ENCODE measurements at places on chromosomes 11 and 22.

- peak; percentile 95 for DNase-seq
These were observed 20.3 kb upstream of the SLN start for GRCh38 chr11:107731941-107732688.

GRCh38 chr22:44479662-44480061 lies 18.4 kb downstream of the RTL6 start:
- peak; percentile 45 for DNase-seq

- DNase-seq = no peak
These were observed 59.1 kb upstream of the ARFGAP3 start for GRCh38 chr22:42915980-42916765.

DNA sequence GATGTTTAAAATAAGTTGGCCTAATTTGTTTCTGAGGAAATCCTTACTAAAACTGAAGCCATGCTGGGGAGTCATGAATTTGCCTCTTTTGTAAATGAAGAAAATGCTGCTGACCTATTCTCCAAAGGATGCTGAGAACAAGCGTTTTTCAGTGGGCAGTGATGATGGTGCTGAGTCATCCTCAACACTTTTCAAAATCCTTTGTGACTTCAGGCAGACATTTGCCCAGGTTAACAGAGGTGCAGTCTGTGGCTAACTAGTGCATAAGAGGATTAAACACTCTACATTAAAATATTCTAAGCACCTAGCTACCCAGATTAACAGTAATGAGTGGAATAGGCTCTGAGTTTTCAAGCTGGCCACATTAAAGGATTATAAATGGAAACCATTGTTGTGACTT lies 509.0 kb downstream of the DLG2 start:
- DNase-seq = peak; percentile 81

DNA sequence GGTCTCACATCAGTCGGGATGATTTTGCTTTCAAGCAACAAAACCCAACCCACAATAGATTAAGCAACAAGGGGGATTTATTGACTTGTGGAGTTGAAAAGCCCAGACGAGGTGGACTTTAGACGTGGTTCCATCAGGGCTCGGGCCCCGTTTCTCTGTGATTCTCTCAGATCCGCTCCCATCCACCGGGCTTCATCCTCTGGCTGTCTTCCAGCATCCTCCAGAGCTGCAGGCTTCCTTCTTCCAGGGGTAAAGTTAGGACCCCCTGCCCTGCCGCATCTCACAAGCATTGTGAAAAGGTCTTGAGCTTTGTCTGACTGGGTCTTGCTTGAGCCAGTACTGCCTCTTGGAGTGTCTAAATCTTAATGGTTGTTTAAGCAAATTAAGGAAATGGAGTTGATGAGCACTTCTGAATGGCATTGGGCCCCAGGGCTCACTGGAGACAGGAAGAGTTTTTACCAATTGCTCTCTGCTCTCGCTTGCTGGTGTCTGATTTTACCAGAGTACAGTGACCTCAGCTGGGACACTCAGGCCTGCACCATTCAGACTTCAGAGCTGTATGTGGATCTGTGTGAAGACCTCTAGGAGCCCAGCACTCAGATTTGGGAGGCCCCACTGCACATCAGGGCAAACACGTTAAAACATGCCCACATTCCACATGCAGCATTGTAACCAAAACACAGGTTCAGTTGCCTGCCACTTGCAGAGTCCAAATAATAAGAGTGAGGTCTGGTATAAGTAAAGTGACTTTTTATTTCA lies 13.5 kb upstream of the FTH1 start:
- DNase-seq = no peak

- no peak for DNase-seq
These were observed 40.7 kb downstream of the SYT13 start for GRCh38 chr11:45245218-45246045.

DNA sequence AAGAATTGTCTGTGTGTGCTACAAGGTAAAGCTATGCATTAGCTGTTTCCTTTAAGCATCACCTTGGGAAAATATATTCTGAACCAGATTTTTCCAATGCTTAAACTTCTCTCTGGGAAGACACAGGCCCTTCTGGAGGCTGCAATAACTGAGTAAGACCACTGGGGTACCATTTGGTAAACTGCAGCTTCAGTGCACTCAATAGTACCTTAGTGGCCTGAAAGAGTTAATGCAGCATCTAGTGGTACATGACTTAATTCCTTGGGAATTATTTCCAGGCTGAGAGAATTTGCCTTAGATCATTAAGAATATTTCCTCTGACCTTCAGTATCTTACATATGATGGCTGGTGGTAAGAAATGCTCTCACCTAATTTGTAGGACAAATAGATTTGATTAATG lies 727.4 kb downstream of the DLG2 start:
- DNase-seq = peak; percentile 14

DNA sequence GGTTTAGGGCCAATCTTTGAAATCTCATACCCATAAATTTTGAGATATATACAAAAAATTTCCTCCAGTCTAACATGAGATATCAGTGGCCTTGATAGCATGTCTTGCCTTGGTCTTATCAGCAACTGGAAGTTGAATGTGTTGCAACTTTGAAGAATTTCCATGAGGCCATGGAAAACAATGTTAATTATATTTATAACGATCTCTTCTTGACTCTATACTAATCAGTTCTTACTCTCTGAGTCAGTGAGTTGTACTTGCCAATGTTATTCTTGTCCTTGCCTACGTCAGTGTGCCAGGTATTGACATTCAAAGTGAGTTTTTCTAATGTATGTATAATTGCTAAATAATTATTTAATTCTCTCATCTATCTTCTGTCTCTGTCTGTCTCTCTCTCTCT lies 535.1 kb downstream of the KCNA4 start:
- no peak for DNase-seq

- no peak for DNase-seq
These were observed 29.7 kb downstream of the SPATA19 start for GRCh38 chr11:133815636-133816035.

DNA sequence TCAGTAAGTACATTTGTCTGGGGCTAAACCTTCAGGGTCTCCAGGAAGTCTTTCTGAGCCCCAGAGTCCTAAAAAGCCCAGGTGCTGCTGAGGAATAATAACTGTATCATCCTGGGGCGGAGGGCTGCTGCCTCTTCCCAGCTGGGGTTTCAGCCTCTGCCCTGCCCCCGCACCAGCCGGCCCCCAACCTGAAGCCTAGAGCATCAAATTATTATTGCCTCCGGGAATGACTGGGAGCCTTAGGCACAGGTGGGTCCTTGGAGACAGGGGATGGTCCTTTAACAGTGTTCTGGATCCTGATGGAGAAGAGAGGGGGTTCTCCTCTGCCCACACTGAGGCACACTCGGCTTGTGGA lies 64.4 kb downstream of the BCR start:
- no peak for DNase-seq

DNA sequence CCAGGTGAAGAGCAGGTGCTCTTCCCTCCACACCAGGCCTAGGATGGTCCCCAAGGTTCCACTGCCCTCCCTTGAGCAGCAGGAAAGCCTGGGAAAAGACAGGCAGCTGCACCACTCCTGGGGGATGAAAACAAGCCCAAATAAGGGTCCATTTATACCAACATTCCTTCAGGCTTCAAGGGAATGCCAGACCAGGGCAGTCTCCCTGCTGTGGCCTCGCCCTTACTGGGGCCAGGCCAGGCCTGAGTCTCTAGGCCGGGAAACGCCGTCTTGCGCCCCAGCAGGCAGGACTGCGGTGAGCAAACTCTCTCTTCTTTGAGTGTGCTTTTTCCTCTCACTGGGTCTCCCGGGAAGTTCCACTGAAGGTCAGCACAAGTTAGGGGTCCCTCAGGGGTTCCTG lies 443.5 kb downstream of the SOX6 start:
- no peak for DNase-seq

- no peak for DNase-seq
These were observed 21.5 kb upstream of the MSANTD4 start for GRCh38 chr11:106043540-106043939.

GRCh38 chr22:21972293-21972779 lies 10.3 kb downstream of the TOP3B start:
- DNase-seq = peak; percentile 67

GRCh38 chr22:31537019-31537535 lies 40.7 kb downstream of the SFI1 start:
- DNase-seq = no peak

DNA sequence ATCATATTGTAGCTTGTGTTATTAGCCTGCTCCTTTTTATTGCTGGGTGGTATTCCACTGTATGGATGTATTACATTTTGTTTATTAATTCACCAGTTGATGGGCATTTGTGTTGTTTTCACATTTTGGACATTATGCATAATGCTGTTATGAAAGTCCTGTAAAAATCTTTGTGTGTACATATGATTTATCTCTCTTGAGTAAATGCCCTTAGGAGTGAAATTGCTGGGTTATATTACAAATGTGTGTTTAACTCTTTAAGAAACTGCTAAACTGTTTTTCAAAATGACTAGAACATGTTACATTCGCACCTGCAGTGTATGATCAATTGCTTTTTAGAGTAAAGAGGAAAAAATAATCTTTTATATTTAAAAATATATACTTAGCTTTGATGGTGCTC lies 54.4 kb upstream of the TP53I11 start:
- DNase-seq = no peak
